ENCODE measurements at places on chromosomes 13 and 19.

DNA sequence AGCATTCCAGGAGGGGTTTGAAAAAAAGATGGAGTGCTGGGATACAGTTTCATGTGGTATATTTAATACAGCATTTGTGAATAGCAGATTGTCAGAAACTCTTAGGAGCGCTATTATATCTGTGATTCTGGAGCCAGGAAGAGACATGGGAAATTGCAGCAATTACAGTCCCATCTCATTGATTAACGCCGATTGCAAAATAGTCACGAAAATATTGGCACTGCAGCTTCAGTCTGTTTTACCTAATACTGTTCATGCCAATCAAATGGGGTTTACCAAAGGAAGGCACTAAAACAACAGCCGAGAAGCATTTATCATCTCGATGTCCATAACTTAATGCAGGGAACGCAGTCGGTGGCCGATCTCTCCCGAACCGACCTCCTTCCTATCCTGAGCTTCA, 295.8 kb downstream of the TEX29 start:
- H3K4me1 ChIP-seq = no peaks in the 10 kb centered on the region
- H3K27ac ChIP-seq = no peak overlapping the region
- no peaks in the 10 kb centered on the region for H3K27me3 ChIP-seq
- H3K4me3 ChIP-seq = no peak overlapping the region
- H3K36me3 ChIP-seq = no peaks in the 10 kb centered on the region

GRCh38 chr19:31235806-31236205, 113.4 kb downstream of the TSHZ3 start:
- no peak overlapping the region for H3K27ac ChIP-seq
- no peak for DNase-seq
- H3K4me3 ChIP-seq = no peak overlapping the region
- no peaks in the 10 kb centered on the region for H3K4me1 ChIP-seq
- H3K36me3 ChIP-seq = no peaks in the 10 kb centered on the region

DNA sequence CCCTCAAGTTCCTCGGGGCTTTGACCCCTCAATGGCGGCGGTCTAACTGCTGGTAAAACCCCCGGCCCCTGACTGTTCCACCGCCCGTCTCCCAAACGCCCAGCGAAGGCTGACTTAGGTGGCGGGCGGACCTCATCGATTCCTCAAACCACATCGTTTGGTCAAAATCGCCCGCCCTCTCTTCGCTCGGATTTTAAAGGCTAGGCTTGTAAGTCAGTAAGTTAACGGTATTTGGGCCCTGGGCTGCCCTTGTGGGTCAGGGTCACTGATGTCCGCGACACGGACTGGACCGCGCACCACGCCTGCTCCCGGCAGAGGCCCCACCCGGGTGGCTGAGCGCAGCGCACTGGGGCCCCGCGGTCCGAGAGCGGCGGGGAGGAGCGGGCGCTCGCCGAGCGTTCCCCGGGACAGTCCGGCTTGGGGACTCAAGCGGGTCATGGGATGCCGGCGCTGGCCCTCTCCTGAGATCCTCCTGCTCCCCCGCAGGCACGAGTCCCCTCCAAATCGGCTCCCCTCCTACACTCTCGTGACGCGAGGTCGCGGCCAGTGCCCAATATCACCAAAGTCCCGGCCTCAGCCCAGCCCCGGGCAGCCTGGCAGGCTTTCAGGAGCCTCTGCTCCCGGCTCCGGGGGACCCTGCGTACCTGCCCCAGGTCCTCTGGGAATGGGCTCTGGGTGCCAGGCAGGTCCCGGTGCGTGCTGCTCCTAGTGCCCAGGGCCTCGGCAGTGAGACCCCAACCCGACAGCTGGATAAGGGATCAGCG, 1.0 kb downstream of the FLT1 start:
- H3K27me3 ChIP-seq = peaks cover 34% of the 10 kb centered on the region
- peak overlapping the region; percentile 92 for H3K4me3 ChIP-seq
- no peak for DNase-seq
- H3K27ac ChIP-seq = peak overlapping the region; percentile 62
- peaks cover 44% of the 10 kb centered on the region for H3K4me1 ChIP-seq

DNA sequence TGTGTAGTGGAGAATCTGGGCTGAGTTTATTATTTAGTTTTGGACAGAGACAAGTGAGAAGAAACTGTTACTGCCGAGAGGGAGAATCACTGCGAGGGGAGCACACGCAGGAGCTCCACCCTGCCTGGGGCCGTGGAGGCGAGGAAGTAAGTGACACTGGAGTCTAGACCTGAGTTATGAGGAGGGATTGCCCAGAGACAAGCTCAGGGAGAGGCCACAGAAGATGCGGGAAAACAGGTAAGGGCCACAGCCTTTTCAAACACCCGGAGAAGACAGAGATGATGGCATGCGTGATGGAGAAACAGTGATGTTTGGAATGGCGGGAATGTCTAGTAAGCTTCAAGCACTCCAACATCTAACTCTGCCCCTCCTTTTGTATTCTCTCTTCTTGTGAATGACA, 84.1 kb downstream of the TNFSF11 start:
- H3K27me3 ChIP-seq = peaks cover 47% of the 10 kb centered on the region
- H3K36me3 ChIP-seq = no peaks in the 10 kb centered on the region
- no peak overlapping the region for H3K27ac ChIP-seq
- no peak overlapping the region for H3K4me3 ChIP-seq
- DNase-seq = no peak
- no peaks in the 10 kb centered on the region for H3K4me1 ChIP-seq

DNA sequence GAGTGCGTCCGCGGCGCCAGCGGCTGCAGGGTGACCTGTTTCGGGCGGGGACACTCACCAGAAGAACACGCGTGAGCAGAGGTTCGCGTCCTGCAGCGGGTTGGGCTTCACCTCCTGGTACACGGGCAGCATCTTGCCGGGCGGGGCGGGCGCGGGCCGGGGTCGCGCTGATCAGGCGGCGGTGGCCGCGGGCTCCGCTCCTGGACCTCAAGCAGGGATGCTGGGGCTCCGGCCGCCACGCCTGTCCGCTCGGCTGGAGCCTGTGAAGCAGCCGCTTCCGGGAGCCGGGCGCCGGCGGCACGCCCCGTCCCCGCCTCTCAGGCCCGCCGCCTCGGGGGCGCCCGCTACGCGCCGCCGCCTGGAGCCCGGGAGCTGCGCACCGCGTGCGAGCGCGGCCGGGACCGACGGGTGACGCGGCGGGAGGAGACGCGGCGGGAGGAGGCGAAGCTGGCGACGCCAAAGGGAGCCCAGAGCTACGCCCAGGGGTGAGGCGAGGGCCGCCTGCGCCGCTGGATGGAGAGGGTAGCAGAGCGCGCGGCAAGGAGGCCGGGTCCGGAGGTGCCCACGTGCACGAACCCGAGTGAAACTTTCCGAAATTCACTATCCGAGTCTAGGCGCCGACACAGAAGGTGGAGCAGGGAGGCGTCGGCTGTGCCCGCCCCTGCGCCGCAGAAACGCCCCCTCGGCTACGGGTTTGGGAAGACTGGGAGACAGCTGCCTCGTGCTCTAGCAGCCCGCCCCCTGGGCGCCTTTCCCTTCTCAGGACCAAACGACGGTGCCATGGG, at the start of gene ABCC4:
ABCC4 (minus strand) TSS at position 269 of the 785 bp plus-strand sequence; CDS start at position 132, 137 bp downstream.
- DNase-seq = peak; percentile 52
- H3K36me3 ChIP-seq = peaks cover 2% of the 10 kb centered on the region
- peaks cover 17% of the 10 kb centered on the region for H3K27me3 ChIP-seq
- H3K4me1 ChIP-seq = peaks cover 16% of the 10 kb centered on the region

GRCh38 chr19:45630463-45630862, 8.7 kb downstream of the EML2 start:
- peaks cover 44% of the 10 kb centered on the region for H3K36me3 ChIP-seq
- DNase-seq = no peak
- no peaks in the 10 kb centered on the region for H3K4me1 ChIP-seq
- H3K4me3 ChIP-seq = no peak overlapping the region
- no peak overlapping the region for H3K27ac ChIP-seq
- H3K27me3 ChIP-seq = no peaks in the 10 kb centered on the region

DNA sequence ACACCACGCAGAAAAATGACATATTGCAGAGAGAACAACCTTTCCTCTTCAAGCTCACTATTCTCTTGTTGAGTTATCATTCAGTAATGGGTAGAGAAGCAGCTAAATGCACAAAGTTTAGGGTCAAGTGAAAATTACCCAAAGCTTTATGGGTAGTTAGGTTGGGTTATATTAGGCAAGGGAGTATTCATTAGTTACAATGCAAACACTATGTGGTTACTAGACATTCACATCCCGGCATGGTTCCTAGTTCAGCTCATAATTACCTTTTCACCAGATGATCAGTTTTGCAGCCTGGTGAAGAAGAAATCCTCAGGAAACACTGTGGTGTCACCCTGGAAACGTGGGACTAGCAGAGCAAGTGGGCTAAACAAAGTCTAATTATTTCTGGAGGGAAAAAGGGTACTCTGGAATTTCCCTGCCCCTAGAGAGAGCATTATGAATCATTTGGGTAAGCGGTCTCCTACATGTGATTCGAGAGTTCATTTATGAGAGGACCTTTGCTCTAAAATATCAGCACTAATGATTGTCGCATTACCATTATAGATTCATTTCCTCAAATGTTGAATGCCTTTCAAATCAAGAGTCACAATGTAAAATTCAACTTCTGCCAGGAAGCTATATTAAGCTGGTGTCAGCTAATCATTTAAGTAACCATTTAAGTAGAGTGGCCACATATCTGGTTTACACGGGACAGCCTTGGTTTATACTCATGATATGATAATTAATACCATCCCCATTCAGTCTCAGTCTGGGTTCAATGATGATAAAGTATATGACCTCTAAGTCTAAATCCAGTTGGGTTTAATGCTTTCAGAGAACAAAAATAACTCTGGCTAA, 1208.0 kb downstream of the DIAPH3 start:
- no peaks in the 10 kb centered on the region for H3K27me3 ChIP-seq
- H3K4me1 ChIP-seq = peaks cover 15% of the 10 kb centered on the region
- H3K4me3 ChIP-seq = no peak overlapping the region
- DNase-seq = peak; percentile 1
- H3K27ac ChIP-seq = no peak overlapping the region
- H3K36me3 ChIP-seq = no peaks in the 10 kb centered on the region

Data from stimulated activated naive B cell treated with anti-CD40 and anti-IgM and Interleukin-4, amounts not matched to agents 10 μg/mL and 1 μg/mL and 100 μg/mL, for 72 hours (primary cell).